IMR-90 (cell line): ENCODE measurements at places on chromosomes 3 and 15. TPM values are rescaled to one million over a fixed set of nuclear protein-coding genes. Genes with fewer than 3 reads are reported as not detected.

DNA sequence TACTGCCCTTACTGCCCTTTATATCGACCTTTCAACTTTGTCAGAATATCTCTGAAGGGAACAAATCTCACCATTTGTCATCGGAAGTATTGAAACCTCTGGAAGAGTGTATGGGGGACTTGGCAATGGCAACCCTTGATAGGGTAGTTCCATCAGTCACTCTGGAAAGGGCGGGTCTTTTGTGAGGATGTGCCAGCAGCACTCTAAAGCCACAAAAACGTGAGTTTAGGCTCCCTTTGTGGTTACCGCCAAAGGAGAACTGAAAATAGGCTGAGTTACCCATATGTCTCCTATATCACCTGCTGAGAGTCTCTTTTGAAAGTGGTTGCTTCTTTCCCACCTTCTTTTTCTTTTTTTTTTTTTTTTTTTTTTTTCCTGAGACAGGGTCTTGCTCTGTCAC lies 296.8 kb upstream of the CHRM5 start:
- DNase-seq, result no peak

- DNase-seq, result no peak
Observed at GRCh38 chr3:45097296-45097883, 48.8 kb downstream of the CDCP1 start.

DNA sequence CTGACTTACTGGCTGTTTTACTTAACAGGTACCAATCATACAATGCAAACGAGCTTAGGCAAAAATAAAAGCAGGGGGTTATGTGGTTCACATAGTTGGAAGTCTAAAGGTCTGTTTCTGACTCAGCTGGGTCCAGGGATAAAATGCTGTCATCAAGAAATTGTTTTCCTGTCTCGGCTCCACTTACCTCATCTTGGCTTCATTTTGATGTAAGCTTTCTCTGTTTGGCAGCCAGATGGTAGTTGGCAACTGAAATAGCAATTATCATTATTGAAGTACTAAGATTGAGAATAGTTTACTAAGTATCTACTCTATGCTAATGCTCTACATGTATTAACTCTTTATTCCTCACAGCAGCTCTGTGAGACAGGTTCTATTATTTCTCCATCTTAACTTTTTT lies 36.8 kb upstream of the CNTN3 start:
- DNase-seq, result peak; percentile 57

Gene HRG
- not detected in 2 replicates for total RNA-seq

GRCh38 chr15:98740963-98741362 lies 92.6 kb downstream of the IGF1R start:
- DNase-seq, result no peak

DNA sequence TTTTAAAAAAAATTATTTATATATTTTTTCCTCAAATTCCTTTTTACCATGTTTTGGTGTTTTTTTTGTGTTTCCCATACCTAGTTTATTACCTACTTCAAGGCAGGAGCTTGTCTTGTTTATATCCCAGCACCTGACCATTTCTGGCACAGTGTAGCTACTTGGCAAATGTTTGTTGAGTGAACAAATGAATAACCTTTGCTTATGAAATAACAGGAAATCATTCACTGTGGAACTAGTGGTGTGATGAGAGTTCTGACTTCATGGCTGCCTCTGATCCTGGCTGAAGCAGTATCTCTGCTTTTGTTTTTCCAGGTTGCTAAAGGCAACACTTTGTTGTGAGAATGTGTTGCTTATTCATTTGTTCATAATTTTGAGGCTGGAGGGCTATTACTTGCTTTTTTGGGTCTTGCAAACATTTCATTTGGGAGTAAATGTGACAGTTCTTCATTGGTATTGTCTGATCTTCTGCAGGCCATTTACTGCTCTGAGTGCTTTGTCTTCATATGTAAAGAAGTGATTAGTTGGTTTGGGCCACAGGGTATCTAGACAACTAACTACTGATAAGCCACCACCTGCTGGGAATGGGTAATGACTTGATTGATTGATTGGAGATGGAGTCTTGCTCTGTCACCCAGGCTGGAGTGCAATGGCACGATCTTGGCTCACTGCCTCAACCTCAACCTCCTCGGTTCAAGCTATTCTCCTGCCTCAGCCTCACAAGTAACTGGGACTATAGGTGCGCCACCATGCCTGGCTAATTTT lies 5.7 kb downstream of the RAD54L2 start:
- no peak for DNase-seq
